Right cardiac atrium (tissue), 5 donors: ENCODE measurements at places on chromosomes 3 and 15.

GRCh38 chr3:15520185-15520584 lies 1.3 kb downstream of the COLQ start:
- DNase-seq = no peak

GRCh38 chr3:169478566-169479313 lies 184.8 kb downstream of the MECOM start:
- DNase-seq = no peak

- DNase-seq = no peak
Measured at GRCh38 chr15:67607959-67608637, 65.6 kb downstream of the MAP2K5 start.

DNA sequence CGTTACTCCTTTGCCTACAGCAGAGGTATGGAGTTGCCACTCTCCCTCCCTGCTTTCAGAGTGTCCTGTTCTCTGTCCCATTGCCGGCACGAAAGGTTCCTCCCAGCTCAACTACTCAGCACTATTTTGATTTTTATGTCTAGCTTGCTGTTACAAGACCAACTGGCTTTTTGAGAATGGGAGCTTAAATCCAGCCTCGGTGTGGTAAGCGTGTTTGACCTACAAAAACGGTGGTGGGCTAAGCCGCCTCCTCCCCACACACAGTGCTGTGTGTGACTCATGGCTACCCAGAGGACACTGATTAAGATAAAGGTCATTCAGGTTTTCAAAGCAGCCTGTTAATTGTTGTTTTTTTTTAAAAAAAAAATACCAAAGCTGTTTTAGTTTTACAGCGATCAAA lies 64.5 kb downstream of the LRTM1 start:
- no peak for DNase-seq

DNA sequence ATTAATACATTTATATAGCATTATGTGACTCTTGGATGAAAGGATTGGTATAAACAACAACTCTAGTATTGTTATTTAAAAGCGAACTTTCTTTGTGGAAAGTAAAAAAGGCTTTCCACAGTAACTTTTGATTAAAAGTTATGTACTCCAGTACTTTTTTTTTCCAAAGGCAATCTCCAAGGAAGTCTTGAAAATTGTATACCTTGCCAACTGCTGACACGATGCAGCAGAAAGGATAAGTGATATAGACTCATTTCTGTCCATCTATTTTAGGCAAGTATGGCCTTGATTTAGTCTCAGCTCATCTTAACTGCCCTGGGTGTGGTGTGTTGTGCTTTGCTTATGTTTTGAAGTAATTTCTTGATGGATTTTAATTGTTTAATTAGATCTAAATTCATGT lies 79.7 kb downstream of the OTOL1 start:
- DNase-seq = no peak

GRCh38 chr3:30646181-30646876 lies 39.9 kb downstream of the TGFBR2 start:
- no peak for DNase-seq

DNA sequence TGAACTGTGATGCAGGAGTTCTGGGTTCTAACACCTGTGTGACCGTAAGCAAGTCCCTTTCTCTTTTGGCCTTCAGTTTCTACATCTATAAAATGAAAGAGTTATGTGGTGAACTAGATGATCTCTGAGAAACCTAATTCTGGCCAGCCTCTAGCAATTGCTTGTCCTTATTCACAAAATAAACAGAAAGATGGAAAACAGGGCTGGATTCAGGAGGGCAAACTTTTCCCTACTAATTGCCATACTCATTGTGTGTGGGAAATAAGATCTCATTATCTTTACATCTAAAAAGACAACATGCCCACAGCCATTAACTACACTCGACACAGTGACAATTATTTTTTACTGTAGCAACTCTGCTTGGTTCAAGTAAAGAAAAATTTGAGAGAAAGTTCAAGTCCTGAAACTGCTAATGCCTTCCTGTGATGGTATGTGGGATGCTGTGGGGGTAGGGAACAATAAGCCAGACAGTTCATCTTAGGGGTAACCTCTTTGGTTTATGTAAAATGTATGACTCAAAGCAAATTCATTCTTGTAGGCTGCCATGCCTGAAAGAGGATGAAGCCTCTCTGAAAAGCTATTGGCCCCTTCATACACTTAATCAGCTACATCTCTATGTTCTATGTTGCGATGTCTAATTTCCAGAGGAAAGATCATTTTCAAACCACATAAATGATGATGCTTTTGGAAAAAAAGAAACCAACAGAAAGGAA lies 177.6 kb upstream of the BCL6 start:
- no peak for DNase-seq

DNA sequence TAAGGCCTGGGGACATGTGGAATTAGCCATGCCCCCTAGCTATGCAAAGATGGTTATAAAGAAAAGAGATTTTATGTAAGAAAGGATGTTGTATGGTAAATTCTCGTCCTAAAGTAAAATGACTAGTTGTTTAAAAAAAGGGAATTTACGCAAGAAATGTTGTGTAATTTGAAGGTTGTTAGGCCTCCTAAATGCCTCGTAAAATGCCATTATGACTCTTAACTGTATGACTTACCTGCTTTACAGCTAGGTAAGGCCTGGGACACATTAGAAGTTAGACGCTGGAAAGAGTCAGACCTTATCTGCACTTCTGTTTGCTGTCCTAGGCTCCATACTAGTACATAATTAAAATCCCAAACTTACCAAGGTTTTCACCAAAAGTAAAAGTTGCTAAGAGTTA lies 17.5 kb upstream of the HHATL start:
- DNase-seq = no peak

- DNase-seq = peak; percentile 49
Measured at GRCh38 chr15:89652666-89653065, 2.6 kb downstream of the KIF7 start.

- no peak for DNase-seq
Measured at GRCh38 chr15:56910801-56911200, 7.6 kb upstream of the TCF12 start.

- no peak for DNase-seq
Measured at GRCh38 chr3:125212509-125213363, at the start of gene SLC12A8. SLC12A8 (minus strand) TSS chr3:125212748; CDS start chr3:125211349, 1,399 bp downstream.
